AG09309 (cell line): ENCODE measurements at places on chromosomes 16 and 17.

DNA sequence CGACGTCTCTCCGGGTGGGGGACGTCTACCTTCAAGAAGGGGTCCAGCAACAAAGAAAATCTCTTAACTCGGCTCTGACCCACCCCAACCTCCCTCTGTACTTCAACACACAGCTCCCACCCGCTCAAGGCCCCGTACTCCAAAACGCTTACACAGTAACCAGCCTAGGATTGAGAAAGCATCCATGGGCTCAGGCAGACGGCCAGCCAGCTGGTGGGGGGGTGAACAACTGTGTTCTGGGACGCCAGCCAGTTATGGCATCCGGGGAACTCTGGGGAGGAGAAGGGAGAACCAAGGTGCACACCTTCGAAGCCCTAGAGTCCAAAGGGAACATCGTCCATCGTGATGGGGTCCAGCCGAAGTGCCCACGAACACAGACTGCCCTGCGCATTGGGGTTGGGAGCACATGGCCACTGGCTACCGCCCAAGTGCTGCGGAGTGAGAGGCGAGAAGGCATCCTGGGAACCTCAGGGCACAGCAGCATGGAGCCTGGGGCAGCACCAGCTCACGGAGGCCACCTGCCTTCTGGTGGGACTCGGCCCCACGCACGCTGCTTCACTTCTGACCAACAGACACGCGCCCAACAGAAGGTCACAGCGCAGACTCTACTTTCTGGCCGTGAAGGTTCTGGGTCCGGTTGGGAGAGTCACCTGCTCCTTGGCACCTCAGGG is 14.3 kb downstream of the SLC16A3 start:
- peak; percentile 58 for DNase-seq

GRCh38 chr17:13102477-13102876 is 84.7 kb upstream of the ELAC2 start:
- DNase-seq: no peak

DNA sequence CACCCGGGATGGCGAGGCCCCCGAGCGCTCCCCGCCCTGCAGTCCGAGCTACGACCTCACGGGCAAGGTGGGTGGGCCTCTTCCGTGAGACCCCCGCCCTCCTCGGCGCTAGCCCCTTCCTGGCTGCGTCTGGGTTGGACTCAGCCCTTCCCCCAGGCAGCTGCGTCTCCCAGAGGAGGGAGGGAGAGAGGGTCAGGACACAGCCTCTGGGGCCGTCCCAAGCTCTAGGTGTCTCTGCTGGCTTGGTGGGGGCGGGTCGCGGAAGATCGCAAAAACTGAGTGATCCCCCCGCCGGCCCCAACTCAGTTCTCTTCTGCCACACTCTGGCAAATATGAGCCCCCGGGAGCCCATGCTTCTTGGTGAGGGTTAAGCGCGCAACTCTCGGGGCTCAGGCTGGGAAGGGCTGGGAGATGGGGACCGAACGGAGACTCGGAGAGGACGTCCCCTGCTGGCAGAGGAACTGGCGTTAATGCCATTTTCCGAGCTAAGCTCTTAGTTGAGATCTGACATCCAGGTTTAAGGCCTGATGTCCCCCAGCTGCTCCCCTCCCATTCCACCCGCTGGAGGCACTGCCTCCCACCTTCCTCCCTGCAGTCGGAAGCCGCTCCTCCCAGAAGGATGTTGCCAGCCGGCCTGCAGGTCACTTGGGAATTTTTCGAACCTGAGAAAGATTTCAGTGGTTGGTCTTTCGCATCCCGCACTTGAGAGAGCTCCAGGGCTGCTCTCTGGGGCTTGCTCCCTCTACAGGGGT is 419 bp downstream of the RAB37 start:
- no peak for DNase-seq

DNA sequence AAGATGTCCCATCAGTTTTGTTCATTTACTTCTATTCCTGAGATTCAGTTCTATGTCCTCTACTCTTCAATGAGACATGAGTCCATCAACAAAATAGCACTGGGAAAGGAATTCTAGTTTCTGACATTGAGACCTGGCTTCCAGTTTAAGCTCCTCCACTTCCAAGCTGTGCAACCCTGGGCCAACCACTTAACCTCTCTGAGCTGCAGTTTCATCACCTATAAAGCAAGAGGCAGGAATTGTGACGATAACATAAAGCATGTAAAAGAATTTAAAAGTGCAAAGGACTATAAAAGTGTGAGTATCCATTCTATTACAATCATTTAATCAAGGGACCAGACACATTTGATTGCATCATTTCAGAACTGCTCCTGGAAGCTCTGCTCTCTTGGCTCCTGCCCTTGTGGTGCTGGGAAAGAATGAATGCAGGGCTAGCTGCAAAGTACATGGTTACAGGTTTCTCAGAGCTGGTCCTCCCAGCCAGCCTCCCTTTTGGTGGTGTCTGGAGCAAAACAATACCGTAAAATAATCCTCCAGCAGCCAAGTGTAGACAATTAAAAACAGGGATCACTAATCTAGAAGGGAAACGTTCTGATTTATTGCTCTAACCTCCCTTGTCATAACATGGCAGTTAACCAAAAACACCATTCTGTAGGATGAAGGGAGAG is 113.9 kb downstream of the VPS53 start:
- no peak for DNase-seq
